Stimulated activated CD4-positive, alpha-beta T cell treated with anti-CD3 and anti-CD28 coated beads, Interleukin-1b, Interleukin-23, amount 100 ng/mL, for 1 hour (primary cell): ENCODE measurements at places on chromosomes 4 and X.

DNA sequence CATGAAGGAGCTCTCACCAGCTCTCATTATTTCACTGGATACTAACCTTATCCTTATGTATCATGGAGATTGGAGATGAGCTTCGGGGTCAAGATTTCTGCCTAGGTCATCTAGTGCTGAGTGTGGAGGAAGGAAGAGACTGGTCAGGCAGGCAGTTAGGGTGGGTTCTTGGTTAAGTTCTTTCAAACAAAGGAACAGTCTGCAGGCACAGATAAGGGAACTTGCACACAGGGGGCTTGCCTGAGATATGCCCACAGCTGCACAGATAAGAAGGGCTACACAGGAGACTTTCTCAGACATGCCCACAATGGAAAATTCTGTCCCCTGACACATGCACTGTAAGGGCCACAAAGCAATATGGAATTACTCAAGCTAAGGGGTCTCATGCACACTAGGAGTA lies 904.1 kb downstream of the NLGN4X start:
- no peak for DNase-seq

DNA sequence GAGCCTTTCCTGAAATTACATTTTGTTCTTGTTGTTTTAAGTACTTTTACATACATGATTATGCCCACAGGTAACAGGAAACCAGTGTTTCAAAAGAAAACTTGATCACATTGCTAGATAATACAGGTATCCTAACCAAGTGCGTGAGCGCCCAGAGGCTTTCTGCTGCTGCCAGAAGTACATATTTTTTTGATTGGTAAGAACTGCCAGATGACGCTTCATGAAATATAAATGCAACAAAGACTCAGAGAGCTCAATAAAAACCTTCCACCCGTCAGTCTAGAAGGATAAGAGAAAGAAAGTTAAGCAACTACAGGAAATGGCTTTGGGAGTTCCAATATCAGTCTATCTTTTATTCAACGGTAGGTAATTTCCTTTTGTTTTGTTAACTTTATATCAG lies at the start of gene EPGN:
Gene EPGN, plus strand, starts transcription at position 256 of the 400 bp plus-strand sequence. Its CDS starts 64 bp downstream, at position 320.
- no peak for DNase-seq

- no peak for DNase-seq
Observed at GRCh38 chr4:121156822-121157769, 7.0 kb downstream of the TNIP3 start.

GRCh38 chr4:40253906-40254305 lies 57.1 kb downstream of the RHOH start:
- no peak for DNase-seq

GRCh38 chr4:14022456-14022855 lies 394.9 kb upstream of the BOD1L1 start:
- DNase-seq: no peak

GRCh38 chr4:146957237-146957636 lies 11.6 kb upstream of the TTC29 start:
- no peak for DNase-seq

DNA sequence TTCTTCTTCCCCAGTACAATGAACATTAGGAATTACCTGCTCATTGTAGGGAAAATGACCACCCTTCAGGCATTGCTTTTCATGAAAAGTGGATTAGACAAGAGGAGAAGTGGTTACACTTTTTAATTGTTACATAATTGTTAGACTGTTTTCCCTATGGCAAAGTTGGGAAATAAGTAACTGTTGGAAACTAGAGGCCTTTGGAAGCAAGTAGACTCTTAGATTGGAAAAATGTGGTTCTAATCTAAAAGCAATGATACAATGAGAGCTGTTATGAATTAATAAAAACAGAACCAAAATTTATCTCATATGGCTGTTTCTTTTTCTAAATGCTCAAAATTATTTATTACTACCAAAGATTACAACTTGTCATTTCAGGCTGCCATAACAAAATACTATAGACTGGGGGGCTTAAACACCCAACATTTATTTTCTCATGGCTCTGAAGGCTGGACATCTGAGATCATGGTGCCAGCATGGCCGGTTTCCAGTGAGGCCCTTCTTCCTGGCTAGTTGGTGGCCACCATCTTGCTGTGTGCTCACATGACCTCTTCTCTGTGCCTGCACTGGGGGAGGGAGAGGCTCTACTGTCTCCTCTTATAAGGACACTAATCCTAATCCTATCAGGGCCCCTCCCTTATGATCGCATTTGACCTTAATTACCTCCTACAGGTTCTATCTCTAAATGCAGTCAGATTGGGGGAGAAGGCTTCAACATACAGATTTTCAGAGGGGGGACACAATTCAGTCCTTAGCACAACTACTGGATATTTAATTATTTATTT lies 12.5 kb downstream of the CC2D2A start:
- DNase-seq: no peak

DNA sequence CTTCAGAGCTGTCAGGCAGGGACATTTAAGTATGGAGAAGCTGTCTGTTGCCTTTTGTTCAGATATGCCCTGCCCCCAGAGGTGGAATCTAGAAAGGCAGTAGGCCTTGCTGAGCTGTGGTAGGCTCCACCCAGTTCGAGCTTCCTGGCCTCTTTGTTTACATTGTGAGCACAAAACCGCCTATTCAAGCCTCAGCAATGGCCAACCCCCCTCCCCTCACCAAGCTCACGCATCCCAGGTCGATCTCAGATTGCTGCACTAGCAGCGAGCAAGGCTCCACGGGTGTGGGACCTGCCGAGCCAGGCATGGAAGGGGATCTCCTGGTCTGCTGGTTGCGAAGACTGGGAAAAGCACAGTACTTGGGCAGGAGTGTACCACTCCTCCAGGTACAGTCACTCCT lies 59.3 kb downstream of the ZNF674 start:
- no peak for DNase-seq

DNA sequence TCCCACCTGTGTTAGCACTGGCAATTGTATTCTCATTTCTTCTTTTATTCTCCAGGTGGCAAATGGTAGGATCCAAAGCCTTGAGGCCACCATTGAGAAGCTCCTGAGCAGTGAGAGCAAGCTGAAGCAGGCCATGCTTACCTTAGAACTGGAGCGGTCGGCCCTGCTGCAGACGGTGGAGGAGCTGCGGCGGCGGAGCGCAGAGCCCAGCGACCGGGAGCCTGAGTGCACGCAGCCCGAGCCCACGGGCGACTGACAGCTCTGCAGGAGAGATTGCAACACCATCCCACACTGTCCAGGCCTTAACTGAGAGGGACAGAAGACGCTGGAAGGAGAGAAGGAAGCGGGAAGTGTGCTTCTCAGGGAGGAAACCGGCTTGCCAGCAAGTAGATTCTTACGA lies 176.9 kb downstream of the PTTG2 start:
- DNase-seq: no peak

GRCh38 chr4:19317377-19317776 lies 934.3 kb upstream of the SLIT2 start:
- no peak for DNase-seq

DNA sequence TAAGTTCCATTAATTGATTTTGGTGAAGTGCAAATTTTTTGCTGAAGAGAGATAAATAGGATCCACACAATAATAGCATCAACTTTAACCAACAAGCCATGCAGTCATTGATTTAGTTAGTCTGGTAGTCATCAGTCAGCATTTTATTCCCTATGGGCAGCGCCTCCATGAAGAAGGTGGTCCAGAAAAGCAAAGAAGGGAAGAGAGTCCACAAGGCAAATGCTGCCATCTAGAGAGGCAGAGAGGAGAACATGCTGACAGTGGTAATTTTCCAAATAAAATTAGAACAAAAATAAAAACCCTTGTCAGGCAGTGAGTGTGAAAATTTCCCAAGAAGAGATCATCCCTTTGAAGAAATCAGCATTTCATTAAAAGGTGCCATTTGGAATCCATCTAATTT lies 366.7 kb upstream of the FAM241A start:
- DNase-seq: no peak

- no peak for DNase-seq
Observed at GRCh38 chr4:127580891-127581290, 51.9 kb upstream of the INTU start.

GRCh38 chr4:59553063-59553720 lies 1646.9 kb upstream of the ADGRL3 start:
- no peak for DNase-seq
